T-cell (primary cell): ENCODE measurements at places on chromosomes 5 and 9. TPM values are rescaled to one million over a fixed set of nuclear protein-coding genes. Genes with fewer than 3 reads are reported as not detected.

The DMRT2 gene
- not detected for total RNA-seq

The F2RL2 gene
- total RNA-seq: not detected

The SLC36A3 gene
- not detected for total RNA-seq

The NEURL1B gene
- 0.64 TPM for total RNA-seq

The PIP5K1B gene
- 0.29 TPM for total RNA-seq

The SLC6A7 gene
- not detected for total RNA-seq

The HTR4 gene
- total RNA-seq: not detected

The TOPORS gene
- total RNA-seq: 26.9 TPM

The VLDLR gene
- 0.55 TPM for total RNA-seq

The SYNPO gene
- 0.09 TPM for total RNA-seq

The KLHL3 gene
- total RNA-seq: 15.1 TPM

The FAXDC2 gene
- total RNA-seq: 0.43 TPM

The TAS2R1 gene
- not detected for total RNA-seq

The SARDH gene
- 26.3 TPM for total RNA-seq

The NCS1 gene
- total RNA-seq: 0.82 TPM

The MAN1B1 gene
- total RNA-seq: 91.5 TPM

The RRAGA gene
- 25.0 TPM for total RNA-seq

The IFNA13 gene
- total RNA-seq: not detected

The ADAMTS12 gene
- not detected for total RNA-seq

The PRDM9 gene
- total RNA-seq: not detected

The SPINK6 gene
- total RNA-seq: not detected

The KCNV2 gene
- not detected for total RNA-seq

The IFNB1 gene
- total RNA-seq: not detected

The MARCHF11 gene
- not detected for total RNA-seq

The TRIM36 gene
- total RNA-seq: 0.35 TPM

The NIPAL4 gene
- total RNA-seq: 0.10 TPM

The FYB1 gene
- 372 TPM for total RNA-seq

The CAMLG gene
- 32.6 TPM for total RNA-seq

The NR5A1 gene
- not detected for total RNA-seq

The HMMR gene
- total RNA-seq: 0.70 TPM

The C9 gene
- 0.59 TPM for total RNA-seq

The FCN2 gene
- not detected for total RNA-seq

The GABRA1 gene
- not detected for total RNA-seq

The PCDHGB7 gene
- 0.32 TPM for total RNA-seq

The SFXN1 gene
- total RNA-seq: 84.1 TPM

The ORM2 gene
- 1.8 TPM for total RNA-seq

The SHOC1 gene
- total RNA-seq: not detected

The FOCAD gene
- 29.0 TPM for total RNA-seq

The CCL21 gene
- 0.60 TPM for total RNA-seq

The PCDHA6 gene
- not detected for total RNA-seq

The ZNF782 gene
- total RNA-seq: 16.2 TPM

The CDX1 gene
- total RNA-seq: not detected

The SLC22A5 gene
- 5.4 TPM for total RNA-seq

The GPR150 gene
- 1.4 TPM for total RNA-seq

The CDHR2 gene
- total RNA-seq: 1.6 TPM

The BAG1 gene
- total RNA-seq: 66.4 TPM
